ENCODE measurements at places on chromosomes 1 and 21.
A peak's percentile ranks its signal among the peaks of the same experiment; 100 is the strongest.

GRCh38 chr1:203152158-203153034, 23.2 kb downstream of the MYBPH start:
- no peak for DNase-seq

DNA sequence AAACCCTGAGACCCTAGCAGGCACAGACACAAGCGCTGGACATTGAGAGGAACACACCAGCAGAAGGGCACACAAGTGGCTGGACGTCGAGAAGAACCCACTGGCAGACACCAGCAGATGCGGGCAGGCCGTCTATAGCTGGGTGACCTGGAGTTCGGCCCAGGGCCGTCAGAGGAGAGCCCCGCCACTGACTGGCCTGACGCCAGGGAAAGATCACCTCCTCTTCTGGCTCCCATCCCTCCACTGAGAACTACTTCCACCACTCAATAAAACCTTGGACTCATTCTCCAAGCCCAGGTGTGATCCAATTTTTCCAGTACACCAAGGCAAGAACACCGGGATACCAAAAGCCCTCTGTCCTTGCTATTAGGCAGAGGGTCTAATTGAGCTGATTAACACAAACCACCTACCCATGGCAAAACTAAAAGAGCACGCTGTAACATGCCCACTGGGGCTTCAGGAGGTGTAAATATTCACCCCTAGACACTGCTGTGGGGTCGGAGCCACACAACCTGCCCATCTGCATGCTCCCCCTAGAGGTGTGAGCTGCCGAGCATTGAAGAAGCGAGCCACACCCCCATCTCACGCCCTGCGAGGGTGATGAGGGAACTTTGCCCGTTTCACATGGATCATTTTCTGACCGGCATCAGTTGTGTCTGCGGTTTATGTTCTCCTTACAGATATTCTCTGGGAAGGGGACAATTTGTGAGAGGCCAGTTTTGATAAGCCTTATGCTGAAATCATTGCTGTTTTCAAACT, 104.8 kb downstream of the HLX start:
- no peak for DNase-seq

- no peak for DNase-seq
Measured at GRCh38 chr21:44729336-44730027, 18.1 kb upstream of the TSPEAR start.

GRCh38 chr1:206524739-206525364, 17.5 kb downstream of the RASSF5 start:
- no peak for DNase-seq

DNA sequence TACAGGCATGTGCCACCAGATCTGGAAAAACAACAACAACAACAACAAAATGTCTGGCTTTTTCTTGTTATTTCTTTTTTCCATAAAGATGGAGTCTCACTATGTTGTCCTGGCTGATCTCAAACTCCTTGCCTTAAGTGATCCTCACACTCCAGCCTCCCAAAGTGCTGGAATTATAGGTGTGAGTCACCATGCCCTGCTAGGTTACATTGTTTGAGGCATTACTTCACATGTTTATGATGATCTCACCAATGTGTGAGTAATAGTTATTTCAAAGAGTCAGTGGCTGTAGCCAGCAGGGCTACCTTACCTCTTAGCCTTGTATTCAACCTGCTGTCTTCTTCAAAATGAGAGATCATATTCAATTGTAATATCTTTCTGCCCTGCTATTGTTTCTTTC, 445.7 kb downstream of the AMY1C start:
- DNase-seq, result no peak

- no peak for DNase-seq
Measured at GRCh38 chr21:46127239-46128105, 27.9 kb downstream of the FTCD start.

DNA sequence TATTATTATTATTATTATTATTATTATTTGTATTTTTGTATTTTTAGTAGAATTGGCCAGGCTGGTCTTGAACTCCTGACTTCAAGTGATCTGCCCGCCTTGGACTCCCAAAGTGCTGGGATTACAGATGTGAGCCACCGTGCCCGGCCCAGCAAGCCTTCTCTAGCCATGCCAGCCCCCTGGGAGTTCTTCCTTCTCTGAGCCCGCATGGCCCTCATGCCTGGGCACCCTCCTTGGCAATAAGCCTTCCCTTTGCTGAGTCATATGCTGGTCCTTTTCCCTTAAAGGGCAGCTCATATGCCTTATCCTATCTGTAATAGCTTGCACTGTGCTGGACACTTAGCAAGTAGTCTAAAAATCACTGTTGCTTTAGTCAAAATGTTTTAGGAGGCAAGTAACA, 8.5 kb upstream of the NBL1 start:
- no peak for DNase-seq

- no peak for DNase-seq
Measured at GRCh38 chr1:30707412-30708360, 15.7 kb downstream of the MATN1 start.

- no peak for DNase-seq
Measured at GRCh38 chr1:1128454-1129139, 12.7 kb upstream of the C1orf159 start.

GRCh38 chr1:3060127-3060526, 8.9 kb upstream of the PRDM16 start:
- DNase-seq, result no peak

DNA sequence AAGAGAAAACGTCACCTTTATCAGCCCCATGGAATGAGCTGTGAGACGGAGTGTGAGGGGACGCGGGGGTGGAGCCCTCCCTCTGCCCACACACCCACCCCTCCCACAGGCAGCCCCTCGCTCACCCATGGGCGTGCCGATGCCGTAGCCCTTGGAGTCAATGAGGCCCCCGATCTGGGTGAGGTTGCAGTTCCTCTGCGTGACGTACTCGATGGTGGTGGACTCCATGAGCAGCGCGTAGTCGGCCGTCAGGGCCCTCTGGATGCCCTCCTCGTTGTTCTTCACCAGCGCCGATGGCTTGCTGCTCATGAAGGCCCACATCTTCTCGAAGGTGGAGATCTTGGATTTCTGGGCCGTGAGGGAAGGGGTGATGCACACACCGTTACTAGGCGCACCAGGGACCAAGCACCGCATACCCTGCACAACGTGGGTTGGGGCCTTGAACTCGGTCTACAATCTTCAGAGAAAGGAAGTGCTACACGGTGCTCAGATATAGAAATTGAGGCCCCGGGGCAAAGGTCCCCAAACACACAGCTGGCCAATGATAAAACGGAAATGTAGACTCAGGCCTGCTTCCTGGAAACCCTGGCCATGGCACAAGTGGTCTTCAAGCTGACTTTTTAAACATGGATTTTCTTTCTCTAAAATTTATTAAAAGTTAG, 228.2 kb downstream of the GRIK3 start:
- DNase-seq, result no peak

GRCh38 chr1:112188611-112189010, 199.1 kb upstream of the KCND3 start:
- no peak for DNase-seq

GRCh38 chr1:214552174-214552608, 789 bp upstream of the PTPN14 start:
- peak; percentile 72 for DNase-seq

- no peak for DNase-seq
Measured at GRCh38 chr1:49036700-49037099, 260.0 kb upstream of the BEND5 start.

GRCh38 chr1:175250027-175250426, 57.5 kb upstream of the KIAA0040 start:
- no peak for DNase-seq

- no peak for DNase-seq
Measured at GRCh38 chr1:245051349-245052221, 103.2 kb upstream of the KIF26B start.

GRCh38 chr1:236759252-236759859, 35.7 kb upstream of the MTR start:
- DNase-seq, result no peak

- no peak for DNase-seq
Measured at GRCh38 chr1:89211035-89211634, 12.4 kb upstream of the GBP4 start.

DNA sequence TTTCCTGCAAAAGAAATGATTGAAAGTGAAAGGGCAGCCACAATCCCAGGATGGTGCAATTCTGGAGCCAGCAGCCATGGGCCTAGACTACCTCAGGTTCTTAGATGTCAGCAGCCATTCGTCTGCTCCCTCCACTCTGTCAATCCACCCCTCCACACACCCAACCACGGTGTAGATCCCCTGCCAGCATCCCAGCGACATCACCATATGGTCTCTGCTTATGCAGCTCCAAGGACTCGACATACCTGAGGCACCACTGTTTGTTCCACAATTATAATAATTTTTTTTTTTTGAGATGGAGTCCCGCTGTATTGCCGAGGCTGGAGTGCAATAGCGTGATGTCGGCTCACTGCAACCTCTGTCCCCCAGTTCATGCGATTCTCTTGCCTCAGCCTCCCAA, 6.5 kb downstream of the SYNC start:
- DNase-seq, result no peak

DNA sequence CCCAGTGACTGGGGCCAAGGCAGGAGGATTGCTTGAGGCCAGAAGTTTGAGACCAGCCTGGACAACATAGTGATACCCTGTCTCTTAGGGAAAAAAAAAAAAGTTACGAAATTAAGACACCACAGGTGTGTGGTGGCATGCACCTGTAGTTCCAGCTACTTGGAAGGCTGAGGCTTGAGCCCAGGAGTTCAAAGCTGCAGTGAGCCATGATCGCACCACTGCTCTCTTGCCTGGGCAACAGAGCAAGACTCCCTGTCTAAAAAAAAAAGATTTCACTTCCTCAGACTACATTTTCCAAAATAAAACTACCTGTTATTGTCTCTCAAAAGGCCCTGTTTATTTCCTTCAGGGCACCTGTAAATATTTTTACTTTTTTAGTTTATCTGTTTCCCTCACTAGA, 4.7 kb upstream of the STK40 start:
- DNase-seq, result no peak

DNA sequence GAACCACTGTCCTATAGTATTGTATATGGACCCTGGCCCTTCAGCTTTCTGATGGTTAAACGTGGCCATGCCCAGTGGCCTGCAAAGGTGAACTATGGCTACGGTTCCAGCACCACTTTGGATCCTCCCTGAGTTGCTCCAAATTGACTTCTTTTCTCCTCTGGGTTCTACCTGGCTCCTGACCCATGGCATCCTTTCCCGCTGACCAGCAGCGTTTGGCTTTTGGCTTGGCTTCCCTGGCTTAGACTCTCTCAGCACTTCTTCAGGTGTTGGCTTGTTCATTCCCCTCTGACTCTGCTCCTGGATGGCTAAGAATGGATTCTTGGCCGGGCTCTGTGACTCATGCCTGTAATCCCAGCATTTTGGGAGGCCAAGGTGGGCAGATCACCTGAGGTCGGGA, 152.9 kb downstream of the CNIH3 start:
- DNase-seq, result no peak

- DNase-seq, result no peak
Measured at GRCh38 chr1:93349231-93350135, 3.8 kb downstream of the DR1 start.

DNA sequence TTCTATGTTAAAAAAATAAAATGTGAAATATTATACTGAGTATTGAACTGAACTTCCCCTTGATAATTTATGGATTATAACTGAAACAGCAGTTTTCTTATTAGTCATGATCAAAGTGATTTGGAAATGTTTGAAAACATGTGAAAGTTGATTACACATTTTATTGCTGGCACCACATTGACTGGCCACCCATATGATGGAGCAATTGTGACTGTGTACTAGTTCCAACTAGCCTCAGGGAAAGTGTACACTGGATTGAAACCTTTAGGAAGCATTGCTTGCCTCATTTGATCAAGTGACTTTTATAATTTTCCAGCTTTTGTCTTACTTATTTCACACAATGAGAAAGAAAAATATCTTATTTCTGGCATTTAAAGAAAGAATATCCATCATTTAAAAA, 128.0 kb upstream of the ADGRL2 start:
- DNase-seq, result no peak

DNA sequence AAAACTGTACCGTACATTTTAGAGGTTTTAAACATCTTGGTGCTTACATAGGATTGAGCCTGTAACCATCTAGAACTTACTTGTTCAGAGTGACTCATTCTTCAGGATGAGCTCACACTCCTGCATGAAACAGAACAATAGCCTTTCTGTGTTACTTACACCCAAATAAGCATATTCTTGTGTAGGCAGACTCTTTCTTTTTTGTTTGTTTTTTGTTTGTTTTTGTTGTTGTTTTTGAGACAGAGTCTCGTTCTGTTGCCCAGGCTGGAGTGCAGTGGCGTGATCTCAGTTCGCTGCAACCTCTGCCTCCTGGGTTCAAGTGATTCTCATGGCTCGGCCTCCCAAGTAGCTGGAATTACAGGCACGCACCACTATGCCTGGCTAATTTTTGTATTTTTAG, 3.8 kb upstream of the CA6 start:
- DNase-seq, result no peak

DNA sequence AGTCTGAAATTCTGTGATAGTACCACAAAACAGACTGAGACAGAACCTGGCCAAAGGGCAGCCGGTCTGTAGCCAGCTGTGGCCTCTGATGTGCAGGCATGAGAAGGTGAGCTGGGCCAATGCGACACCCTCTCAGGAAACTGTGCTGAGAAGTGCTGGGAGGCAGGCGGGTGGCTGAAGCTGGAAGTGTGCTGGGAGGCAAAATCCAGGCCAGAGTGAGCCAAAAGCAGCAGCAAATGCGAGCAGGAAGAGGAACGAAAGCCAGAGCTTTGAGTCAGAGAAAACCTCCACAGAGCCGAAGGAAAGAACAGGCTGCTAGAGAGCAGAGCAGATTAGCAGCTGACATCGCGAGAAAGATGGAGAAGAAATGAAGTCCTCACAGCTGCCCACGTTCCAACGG, 10.2 kb upstream of the ATP13A2 start:
- DNase-seq, result no peak

DNA sequence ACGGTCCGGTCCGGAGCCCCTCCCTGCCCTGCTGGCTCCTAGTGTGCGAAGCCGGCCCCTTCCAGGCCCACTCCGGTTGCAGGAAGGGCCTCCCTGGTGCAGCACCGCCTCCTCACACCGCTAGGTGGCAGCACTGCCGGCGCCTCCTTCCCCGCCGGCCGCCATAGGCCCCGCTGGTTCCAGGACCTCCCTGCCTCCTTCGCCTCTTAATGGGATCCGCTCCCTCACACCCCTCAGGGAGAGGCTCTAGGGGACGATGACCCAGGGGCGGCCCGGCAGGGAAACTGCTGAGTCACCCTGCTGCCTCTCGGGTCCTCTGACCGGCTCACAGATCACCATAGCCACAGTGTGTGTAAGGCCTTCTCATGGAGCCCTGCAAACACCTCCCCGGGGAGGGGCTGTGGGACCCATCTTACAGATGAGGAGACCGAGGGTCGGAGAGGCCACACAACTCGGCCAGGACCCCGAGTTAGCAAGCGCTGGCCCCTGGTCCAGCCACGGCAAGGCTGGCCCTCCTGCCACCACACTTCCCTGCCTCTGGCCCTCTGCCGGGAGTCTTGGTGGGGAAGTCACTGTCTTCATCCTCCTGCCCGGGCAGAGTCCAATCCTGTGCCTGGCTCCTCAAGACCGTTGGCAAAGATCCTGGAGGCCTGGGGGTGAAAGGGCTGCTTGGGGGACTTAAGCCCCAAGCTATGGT, 1.6 kb upstream of the AJAP1 start:
- DNase-seq, result no peak

Data from right renal cortex interstitium (tissue), 3 donors.